Stimulated activated CD4-positive, alpha-beta T cell treated with anti-CD3 and anti-CD28 coated beads, Interleukin-1b, Interleukin-23, amount 100 ng/mL, for 1 hour (primary cell): ENCODE measurements at places on chromosomes 12 and 14.

DNA sequence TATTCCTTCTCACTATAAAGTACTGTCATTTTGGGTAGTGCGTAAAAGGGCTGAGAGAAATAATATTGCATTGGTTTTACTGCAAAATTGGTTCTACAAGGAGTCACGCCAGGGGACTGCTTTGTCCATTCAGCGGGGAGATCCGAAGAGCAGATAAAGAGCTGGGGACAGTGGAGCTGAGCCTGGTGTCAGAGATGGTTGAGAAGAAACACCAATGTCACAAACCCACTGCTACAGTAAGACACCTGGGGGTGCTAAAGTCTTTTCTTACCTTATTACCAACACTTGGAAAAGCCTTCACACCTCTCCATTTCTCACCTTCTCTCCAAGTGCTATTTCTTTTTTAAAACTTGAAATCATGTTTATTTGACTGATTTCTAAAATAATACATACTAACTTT lies 14.1 kb downstream of the IL31 start:
- no peak for DNase-seq

DNA sequence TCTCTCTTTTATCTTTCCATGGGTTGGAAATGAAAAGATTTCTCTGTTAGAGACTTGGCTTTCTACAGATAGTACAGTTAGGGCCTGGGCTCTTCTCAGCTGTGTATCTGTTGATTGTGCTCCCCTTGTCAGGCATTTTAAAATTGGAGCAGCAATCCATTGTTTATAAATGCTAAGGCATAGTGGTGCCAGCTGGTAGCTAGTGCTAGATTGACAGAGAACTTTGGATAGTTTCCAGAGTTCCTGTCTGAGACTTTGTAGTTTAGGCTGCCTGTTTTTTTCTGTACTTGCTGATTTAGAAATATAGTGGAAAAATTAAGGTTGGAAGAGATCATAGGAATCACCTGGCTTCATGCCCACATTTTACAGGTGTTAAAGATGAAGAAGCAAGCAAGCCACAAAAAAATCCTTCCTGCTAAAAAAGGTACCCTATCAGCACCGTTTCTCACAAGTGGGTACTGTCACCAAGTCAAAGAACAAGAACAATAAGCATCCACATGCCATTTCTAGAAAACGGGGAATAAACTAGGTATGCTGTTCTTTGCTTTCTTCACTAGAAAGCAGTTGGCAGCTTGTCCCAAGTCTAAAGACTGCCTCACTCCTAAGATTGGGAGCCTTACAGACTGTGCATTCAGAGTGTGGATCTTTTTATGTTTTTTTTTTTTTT lies 6.2 kb downstream of the TTLL5 start:
- DNase-seq, result no peak

- no peak for DNase-seq
Observed at GRCh38 chr12:110639336-110640141, 25.6 kb downstream of the TCTN1 start.

- DNase-seq, result no peak
Observed at GRCh38 chr12:1044696-1045095, 53.7 kb downstream of the ERC1 start.

DNA sequence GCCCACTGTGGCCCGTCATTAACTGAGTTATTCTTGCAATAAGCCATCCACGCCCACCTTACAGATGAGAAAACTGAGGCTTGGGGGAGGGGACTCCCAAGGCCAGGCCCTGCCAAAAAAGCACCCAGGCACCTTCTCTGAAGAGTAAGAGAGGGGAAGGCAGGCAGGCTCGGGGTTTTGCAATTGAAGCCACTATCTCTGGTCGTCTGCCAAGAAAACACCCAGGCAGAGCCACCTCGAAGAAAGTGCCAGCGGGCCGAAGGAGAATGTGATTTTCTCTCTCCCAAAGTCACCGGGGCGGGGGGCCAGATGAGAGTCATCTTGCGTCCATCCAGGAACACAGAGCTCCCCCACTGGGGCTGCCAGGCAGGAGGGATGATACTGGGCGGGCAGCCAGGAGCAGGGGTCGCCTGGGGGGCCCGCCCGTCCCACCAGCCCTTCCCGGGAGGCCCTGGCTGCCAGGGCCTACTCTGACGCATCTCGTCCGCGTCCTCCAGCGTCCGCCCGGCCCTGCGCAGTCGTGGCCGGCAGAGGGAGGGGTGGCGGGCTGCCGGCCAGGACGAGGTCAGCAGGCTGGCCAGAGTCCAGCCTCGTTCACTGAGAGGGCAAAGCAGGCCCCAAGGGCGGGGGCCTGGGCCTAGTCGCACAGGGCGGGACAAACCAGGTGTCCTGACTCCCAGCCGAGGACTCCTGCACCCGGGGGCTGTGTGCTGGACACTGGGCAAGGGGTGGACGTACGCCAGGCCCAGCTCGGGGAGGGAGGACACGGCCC lies 74.3 kb downstream of the RFLNA start:
- no peak for DNase-seq

DNA sequence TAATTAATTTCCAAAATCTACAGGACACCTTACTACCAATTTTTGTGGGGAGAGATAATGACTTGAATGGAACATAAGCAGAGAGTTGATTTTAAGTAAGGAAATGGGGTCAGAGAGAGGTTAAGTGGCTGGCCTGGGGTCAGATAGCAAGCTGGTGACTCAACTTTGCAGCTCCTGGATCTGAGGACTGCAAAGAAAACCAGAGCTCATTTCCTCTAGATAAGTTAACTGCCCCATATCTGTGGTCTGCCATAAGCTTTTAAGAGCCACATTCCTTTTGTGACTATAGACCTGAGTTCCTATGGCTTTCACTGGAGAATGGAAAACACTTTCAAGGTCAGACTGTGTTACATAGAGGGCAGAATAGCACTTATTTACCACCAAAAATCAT lies 201.2 kb upstream of the PRICKLE1 start:
- DNase-seq, result no peak

- no peak for DNase-seq
Observed at GRCh38 chr12:52515319-52515646, 4.9 kb downstream of the KRT5 start.

GRCh38 chr12:44774815-44775411 lies 101.2 kb downstream of the NELL2 start:
- peak; percentile 45 for DNase-seq

GRCh38 chr12:29051221-29051620 lies 97.9 kb upstream of the FAR2 start:
- no peak for DNase-seq

GRCh38 chr12:3728686-3729085 lies 24.2 kb downstream of the CRACR2A start:
- DNase-seq, result no peak

- no peak for DNase-seq
Observed at GRCh38 chr12:110619534-110619953, 5.6 kb downstream of the TCTN1 start.

DNA sequence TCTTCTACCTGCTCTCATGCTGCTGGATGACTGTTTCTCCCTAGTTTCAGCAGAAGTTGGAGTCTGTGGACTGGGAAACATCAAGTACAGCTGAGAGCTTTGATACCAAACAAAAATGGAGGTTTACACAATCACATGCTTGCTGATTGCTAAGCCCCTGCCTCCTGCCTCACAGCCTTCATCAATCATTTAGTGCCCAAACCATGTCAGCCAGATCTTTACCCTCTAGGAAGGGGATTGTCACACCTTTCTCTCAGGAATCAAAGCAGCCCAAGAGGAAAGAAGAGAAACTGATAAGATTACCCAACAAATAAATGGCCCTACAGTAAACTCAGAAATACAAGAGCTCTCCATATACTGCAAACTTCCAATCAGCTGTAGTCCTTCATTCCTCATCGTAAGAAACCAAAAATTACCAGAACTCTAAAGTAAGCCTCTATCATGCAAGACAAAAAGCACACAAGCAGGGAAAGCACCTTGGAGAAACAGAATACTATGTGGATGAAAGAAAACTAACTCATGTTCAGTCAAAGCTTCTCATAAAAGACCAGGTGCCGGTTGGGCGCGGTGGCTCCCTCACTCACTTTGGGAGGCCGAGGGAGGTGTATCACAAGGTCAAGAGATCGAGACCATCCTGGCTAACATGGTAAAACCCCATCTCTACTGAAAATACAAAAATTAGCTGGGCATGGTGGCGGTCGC lies 63.6 kb upstream of the RESF1 start:
- no peak for DNase-seq
